Left lung (tissue), 14 donors: ENCODE measurements at places on chromosomes 7 and 10. TPM values are rescaled to one million over a fixed set of nuclear protein-coding genes. Genes with fewer than 3 reads are reported as not detected.
A peak's percentile ranks its signal among the peaks of the same experiment; 100 is the strongest.

GRCh38 chr10:65838811-65839210 lies 1087.0 kb upstream of the LRRTM3 start:
- no peak for DNase-seq

DNA sequence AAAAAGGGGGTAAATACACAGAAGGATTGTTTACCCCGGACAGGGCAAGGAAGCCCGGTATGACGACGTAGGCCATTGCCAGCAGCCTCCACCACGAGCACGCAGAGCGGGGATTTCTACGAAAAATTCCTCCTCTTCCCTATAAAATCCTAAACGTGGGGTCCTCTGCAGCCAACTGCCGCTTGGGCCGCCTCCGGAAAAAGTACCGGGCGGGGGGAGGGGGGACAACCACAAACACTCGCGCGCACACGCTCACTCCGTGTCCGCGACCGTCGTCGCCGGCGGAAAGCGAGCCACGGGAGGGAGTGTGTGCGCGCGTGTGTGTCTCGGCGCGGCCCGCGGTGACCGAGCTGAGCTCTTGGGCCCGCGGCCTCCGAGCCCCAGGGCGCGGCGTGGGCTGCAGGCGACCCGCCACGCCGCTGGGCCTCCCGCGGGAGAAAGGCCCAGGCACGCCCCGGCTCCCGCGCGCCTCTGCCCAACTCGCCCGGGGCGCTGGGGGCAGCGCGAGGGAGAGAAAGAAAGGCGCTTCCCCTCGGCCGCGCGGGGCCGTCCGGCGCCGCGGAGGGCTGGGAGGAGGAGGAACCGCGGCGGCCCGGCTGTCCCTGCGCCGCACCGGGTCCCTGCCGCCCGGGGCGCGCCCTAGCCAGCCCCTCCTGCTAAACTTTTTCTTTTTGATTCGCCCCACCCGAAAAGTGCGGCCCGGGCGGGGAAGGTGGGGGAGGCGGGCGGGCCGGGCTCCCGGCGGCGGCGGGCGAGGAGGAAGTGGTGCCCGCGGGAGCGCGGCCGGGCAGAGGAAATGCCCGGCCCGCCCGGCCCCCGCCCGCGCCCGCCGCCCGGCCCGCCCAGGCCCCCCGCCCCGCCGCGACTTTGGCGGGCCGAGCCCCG lies 1.5 kb downstream of the CTBP2 start:
- DNase-seq: peak; percentile 52

GRCh38 chr7:134601459-134601858 lies 45.2 kb upstream of the BPGM start:
- no peak for DNase-seq

DNA sequence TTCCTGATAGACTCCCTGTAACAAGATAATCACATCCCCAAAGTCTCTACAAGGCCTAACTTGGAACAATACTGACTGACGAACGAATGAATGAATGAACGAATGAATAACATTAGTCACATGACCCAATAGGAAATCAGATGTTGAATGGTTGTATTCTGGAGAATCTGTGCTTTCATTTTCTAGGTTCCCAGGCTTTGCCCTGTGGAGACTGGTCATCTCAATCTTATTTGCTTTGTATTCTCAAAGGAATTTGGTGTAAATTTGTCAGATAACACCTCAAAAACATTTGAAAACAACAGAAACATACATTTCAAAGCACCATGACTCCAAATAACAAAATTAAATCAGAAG lies 69.6 kb upstream of the COL1A2 start:
- DNase-seq: no peak

DNA sequence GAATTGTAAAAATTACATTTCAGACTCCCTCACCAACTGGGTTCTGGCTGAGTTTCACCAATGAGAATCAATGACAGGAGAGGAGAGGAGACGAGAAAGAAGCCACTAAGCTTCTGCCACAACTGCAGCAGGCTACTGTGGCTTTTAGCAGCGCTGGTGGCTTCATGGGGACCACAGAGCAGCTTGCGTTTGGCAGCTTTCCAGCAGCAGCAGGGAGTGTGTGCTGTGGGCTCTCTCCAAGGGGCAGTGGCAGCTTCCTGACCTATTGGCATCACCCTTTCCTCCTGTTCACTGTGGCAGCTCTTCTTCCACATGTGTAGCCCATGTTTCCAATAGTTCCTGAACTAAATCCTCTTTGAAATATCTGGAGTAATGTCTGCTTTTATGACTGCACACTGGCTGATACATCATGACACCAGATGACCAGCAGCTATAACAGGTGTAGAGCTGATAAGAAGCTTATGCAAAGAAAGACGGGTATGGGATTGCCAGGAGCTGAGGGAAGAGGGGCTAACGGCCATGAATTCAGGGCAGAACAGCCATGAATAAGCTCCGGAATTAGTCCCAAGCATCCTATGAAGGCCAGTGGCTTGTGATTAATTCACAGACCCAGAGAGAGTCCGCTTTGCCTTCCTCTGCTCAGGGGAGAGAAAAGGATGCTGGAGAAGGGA lies 46.8 kb downstream of the KCNH2 start:
- DNase-seq: peak; percentile 27

DNA sequence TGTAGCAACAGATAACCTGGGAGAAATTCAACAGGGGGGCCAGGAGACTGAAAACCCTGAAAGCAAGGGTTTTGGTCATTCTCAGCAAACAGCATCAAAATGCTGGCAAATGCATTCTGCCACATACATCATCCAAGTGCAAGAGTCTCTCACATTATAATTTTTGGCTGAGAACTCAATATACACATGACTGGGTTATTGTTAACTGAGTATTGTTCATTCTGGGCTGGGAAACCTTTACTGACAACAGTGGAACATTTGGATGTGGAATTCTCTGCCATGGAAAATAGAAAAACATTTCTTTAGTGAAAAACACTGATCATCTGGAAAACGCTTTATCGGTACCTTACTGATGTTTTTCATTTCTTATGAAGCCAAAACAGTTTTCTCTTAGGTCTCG lies 73.1 kb upstream of the MET start:
- no peak for DNase-seq

GRCh38 chr7:133753513-133753912 lies 373.6 kb upstream of the LRGUK start:
- DNase-seq: no peak

DNA sequence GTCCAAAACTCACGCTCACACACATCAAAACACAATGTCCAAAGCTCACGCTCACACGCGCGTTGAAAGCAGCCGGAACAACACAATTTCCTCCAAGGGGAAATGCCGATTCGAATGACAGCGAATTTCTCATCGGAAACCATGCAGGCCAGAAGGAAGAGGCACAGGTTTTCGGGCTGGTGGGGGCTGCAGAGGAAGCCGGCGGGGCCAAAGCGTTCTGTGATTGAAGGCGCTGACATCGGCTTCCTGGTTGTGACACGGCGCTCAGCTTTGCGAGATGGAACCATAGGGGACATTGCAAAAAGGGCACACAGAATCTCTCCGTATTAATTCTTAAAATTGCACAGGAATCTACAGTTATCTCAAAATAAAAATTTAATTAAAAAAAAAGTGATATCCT lies 61.3 kb downstream of the FOXL3 start:
- no peak for DNase-seq

- DNase-seq: no peak
Measured at GRCh38 chr7:98399890-98400541, 874 bp downstream of the BAIAP2L1 start.

- no peak for DNase-seq
Measured at GRCh38 chr7:120553491-120553890, 280.5 kb downstream of the KCND2 start.

DNA sequence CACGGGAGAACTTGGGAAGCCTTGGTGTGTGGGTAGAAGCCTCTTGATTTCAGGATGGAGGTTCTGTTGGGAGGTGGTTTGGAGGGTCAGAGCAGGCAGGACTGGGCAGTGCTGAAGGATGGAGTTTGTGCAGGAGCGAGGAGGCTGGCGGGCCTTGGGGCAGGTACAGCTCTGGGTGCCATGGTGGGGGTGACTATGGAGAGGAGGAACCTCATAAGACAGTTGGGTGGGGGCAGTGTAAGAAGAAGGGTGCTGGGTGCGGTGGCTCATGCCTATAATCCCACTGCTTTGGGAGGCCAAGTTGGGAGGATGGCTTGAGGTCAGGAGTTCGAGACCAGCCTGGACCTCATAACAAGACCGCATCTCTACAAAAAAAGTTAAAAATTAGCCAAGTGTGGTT lies 54.7 kb upstream of the GTF2IRD1 start:
- no peak for DNase-seq

GRCh38 chr7:82275342-82275741 lies 168.2 kb downstream of the CACNA2D1 start:
- no peak for DNase-seq

DNA sequence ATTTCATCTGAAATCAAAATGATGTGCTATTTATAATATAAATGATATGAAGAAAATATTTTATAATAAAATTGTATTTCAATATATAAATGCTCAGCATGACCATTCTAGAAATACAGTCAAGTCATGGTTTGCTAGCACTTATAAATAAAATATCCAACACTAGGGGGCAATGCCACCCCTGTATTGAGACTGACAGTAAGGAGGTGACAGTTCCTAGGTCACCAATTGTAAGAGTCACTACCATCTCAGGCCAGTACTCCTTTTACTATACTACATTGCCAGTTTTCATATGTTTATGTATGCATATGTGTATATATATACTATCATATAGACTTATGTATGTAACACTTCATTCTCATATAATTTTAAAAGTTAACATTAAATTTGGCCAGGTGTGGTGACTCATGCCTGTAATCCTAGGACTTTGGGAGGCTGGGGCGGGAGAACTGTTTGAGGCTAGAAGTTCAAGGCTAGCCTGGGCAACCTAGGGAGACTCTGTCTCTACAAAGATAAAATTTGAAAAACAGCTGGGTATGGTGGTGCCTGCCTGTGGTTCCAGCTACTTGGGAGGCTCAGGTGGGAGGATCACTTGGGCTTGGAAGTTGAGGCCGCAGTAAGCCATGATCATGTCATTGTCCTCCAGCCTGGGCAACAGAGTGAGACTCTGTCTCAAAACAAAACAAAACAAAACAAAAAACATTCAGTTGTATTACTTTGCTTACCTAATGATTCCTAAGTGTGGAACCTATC lies 2.4 kb upstream of the CNOT4 start:
- no peak for DNase-seq

DNA sequence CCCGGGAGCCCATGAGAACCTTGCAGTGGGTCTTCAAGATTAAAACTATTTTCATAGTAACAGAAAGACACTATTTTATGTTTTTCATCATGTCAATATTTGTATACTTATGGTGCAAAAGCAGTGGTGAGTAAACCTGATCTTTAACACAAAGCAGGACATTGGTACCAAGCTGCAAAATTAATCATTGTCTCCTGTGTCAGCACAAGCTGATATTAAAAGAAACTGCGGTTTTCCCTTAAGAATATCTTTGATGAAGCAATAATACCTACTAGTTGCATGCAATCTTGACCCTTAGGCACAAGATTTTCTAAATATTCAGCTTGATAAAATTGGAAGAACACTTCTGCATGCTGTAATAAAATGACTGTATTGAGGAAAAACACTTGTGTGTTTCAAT lies 121.7 kb downstream of the MDFIC start:
- no peak for DNase-seq

DNA sequence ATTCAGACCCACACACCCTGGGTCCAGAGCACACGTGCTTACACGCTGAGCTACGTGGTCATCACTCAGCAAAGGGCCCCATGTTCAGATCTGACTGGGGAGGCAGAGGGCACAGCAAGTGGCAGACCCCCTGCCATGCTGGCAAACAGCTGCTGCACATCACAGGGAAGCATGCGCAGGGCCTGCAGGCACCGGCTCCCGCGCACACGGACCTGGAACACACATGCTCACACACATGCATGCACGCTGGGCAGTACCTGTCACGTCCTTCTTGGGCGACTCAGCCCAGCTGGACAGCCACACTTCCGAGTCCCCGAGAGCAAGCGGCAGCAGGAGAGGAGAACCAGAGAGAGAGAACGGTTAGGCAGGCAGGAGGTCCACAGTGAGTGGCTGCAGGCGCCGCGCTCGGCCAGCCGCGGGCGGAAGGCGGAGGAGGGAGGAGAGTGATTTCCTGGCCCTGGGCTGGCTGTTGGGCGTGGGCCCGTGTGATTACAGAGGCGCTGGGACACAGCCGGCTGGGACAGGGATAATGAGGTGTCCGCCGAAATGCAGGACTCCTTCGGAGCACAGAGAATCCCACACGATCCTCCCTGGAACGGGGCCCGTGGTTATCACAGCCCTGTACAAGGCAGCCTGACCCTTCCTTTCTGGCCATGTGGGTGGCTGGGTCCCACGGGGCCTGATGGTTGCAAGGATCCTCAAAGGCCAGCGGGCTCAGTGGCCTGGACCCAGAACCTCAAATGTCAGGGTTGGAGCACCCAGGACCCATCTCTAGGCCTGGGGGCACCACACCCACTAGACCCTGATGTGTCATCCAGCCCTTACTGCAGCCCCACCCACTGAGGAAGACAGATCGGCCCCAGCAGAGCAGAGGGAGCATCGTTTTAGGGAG lies 175.1 kb downstream of the NEURL1 start:
- peak; percentile 84 for DNase-seq

DNA sequence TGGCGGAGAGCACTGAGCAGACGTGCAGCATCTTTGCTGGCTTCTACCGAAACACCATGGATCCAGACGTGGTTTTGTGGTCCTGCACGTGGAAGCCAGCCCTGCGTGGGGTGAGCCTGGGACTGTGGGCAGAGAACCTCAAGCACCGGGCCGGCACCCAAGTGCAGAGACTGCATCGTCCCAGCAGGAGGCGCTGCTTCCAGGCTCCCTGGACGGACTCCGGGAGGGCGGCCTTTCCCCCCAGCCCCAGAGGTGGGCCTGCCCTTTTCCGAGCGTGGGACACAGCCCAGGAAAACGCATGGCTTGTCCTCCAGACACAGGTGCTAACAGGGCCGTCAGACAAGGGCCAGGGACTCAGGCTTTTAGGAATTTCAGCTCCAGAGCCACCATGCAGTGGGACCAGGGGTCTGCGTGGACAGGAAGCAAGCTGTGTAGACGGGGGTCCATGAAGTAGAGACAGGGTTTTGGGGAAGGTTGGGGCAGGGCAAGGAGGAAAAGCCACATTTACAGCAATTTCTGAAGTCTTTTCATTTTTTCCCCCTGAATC lies 303.9 kb downstream of the WDR37 start:
- no peak for DNase-seq

DNA sequence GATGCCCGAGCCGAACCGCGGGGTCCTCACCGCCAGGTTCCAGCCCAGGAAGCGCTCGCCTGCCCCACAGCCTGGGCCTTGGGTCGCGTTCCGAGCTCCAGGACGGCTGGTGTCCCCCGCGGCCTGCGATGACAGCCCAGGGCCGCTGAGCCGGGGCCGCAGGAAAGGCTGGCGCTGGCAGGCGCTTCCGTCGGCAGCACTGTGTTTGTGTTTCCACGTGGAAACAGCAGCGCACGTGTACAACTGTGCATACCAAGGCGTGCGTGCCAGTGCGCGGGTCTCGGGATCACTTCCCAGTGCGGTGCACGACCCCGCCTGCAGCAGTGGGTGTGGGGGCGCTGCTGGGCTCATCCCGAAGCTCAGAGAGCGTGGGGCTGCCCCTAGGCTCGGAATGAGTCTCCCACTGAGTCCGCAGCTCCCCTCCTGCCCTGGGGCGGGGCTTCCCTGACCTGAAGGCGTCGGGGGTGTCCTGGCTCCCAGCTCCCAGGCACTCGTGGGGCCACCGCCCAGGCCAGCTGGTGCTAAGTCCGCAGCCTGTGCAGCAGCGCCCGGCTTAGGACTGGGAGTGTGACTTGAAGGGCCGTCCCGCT lies 17.2 kb downstream of the AP5Z1 start:
- peak; percentile 30 for DNase-seq

TMEM225B gene
- 1.4 TPM for polyA plus RNA-seq

GPER1 gene
- polyA plus RNA-seq: 5.1 TPM

IDE gene
- polyA plus RNA-seq: 20.4 TPM

PAPOLB gene
- 0.08 TPM for polyA plus RNA-seq

PGAM2 gene
- polyA plus RNA-seq: 0.58 TPM

GSTO2 gene
- 32.3 TPM for polyA plus RNA-seq

CHN2 gene
- polyA plus RNA-seq: 3.7 TPM

OR2A7 gene
- 18.4 TPM for polyA plus RNA-seq
